Activated T-helper 1 cell treated with anti-CD3 and anti-CD28 coated beads, Interleukin-12 subunit alpha, Interleukin-12 subunit beta, Interleukin-2, Interleukin-4 antibody, amounts not matched to agents 30 ng/mL and 10 ng/mL and 1 ng/mL, durations not matched to agents 14 hours and 24 hours and 36 hours (primary cell): ENCODE measurements at places on chromosomes 6 and 20.

DNA sequence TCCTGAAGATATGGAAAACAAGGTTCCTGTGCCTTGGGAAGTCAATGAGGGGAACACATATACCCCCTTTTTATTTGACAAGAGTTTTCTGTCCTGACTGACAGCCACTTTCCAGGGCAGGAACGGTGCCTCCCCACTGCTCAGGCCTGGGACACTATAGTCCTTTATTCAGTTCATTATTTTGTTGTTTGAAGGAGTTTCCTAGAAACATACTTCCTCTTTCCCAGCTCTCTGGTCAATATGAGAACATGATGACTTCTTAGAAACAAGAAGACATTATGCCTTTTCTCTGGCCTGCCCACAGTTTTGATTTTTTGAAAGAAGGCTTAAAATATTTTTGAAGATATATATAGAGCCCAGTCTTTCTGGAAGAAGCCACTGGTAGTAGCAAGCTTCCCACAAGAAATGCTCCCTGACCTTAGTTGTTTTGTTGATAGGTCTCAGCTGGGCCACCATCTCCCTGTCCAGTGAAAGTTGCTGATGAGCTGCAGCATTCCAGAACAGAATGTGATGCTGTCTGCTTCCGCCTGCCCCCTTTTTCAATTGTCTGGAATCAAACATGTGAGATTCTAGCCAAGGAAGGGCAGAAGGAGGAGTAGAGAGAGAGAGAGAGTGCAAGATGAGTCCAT is 350.0 kb upstream of the PRND start:
- no peak for DNase-seq

GRCh38 chr6:15842727-15843117 is 179.9 kb upstream of the DTNBP1 start:
- no peak for DNase-seq

GRCh38 chr20:5806457-5807263 is 56.5 kb downstream of the SHLD1 start:
- no peak for DNase-seq

DNA sequence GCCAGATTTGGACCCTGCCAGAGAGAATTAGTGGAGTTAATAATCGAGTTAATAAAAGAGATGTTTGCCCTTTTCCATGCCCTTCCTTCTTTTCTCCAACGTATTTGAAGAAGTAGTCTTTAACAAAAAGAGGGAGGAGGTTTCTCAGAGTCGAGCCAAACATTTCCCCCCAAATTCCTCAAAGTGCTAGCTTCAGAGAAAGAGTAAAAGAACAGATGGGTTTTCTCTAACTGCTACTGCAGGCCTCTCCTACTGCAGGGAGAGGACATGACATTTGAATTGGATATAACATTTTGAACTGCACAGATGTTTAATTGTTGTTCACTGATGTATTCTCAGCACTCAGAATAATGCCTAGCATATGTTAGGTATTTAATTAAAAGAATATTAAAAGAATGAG is 25.5 kb downstream of the RWDD2A start:
- no peak for DNase-seq

DNA sequence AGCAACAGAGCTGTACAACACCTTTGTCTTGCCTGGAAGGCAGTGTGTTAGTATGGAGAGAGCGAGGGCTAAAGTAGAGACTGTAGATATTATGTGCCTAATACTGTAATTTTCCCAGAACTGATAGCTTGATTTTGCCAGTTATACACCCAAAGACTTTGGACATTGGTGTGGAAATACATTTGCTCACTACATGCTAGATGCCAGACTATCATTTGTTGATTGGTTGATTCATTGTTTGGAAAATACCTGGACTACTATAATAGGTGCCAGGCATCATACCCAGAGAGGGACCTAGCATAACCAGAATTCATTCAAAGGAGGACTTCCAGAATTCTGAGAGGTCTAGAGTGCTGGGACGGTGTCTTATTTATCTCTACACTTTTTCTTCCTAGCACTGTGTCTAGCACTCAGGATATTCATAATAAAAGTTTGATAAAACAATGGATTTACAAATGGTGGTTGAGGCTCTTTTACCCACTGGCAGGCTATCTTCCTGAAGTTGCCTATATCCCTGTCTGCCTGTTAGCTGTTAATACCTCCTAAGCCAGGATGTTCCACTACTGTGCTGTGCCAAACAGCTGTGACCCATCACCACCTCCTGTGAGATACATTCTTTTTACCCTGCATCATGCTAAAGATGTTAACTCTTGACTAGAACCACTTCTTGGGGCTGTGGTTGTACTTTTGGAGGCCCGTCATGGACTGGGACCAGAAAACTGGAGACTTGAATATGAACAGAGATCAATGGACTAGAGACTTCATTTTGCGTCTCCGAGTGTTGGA is 72.2 kb upstream of the FUCA2 start:
- DNase-seq, result no peak

DNA sequence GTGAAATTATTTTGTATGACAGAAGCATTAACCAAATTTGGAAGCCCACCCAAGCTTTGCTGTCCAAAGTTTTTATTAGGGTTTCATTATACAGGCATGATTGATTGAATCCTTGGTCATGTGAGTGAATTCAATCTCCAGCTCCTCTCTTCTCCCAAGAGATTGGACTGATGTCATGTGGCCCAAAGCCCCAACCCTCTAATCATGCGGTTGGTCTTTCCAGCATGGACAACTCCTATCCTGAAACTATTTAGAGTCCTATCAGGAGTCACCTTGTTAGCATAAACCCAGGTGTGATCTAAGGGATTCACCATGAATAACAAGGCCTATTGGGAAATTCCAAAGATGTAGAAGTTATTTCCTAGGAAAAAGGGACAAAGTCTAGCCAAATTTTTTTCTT is 10.6 kb downstream of the POLR3F start:
- DNase-seq, result no peak

- no peak for DNase-seq
Measured at GRCh38 chr6:72739368-72739779, 117.5 kb downstream of the KCNQ5 start.

- DNase-seq, result no peak
Measured at GRCh38 chr6:17007749-17008148, 94.1 kb upstream of the STMND1 start.

GRCh38 chr6:67633058-67633457 is 1002.0 kb upstream of the ADGRB3 start:
- DNase-seq, result no peak

GRCh38 chr6:81309811-81310210 is 442.7 kb downstream of the TENT5A start:
- DNase-seq, result no peak

- DNase-seq, result no peak
Measured at GRCh38 chr6:116139917-116140316, 14.0 kb upstream of the COL10A1 start.

- DNase-seq, result no peak
Measured at GRCh38 chr20:49171909-49172308, 16.2 kb downstream of the STAU1 start.

DNA sequence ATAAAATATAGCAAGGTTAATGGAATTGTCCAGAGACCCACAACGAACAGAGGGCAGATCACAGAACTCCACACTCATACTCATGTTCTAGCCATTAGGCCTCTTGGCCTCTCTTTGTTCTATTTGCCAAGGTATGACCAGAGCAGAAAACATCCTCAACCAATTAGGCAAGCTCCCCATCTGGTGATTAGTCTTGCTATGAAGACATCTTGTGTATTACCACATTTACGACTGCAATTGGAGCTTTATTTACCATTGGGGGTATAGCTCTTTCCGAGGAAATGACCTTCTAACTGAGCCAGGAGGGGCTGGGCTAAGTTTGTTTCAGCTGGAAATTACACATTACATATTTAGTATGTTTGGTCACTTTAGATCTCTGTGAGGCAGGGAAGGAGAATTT is 593.9 kb downstream of the CD109 start:
- DNase-seq, result no peak

DNA sequence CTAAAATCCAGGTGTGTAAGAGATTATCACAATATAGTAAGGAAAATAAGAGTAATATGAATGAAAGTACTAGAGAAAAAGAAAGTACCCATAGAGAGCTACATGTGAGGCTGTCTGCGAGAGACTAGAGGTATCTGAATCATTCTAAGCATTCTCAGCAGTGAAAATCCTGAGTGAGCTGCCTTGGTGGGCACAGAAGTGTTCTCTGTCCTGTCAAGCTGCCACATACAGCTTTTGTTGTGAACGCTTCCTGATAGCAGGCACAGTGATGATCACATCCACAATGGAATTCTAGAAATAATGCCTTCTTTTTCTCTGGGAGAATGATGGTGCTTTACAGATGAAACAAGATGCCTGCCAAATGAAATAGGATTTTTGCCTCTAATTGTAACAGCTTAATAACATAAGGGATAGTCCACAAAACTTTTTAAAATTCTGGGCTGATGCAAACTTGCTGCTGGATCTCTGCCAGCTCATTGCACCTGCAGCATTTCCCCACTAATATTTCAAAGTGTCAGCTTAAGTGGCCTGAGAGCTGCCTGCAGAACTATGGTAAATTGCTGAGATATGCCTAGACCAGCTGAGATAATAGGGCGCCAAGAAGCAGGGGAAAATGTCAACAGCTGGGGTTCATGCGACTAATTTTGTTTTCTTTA is 620.5 kb downstream of the DOK5 start:
- DNase-seq, result no peak

DNA sequence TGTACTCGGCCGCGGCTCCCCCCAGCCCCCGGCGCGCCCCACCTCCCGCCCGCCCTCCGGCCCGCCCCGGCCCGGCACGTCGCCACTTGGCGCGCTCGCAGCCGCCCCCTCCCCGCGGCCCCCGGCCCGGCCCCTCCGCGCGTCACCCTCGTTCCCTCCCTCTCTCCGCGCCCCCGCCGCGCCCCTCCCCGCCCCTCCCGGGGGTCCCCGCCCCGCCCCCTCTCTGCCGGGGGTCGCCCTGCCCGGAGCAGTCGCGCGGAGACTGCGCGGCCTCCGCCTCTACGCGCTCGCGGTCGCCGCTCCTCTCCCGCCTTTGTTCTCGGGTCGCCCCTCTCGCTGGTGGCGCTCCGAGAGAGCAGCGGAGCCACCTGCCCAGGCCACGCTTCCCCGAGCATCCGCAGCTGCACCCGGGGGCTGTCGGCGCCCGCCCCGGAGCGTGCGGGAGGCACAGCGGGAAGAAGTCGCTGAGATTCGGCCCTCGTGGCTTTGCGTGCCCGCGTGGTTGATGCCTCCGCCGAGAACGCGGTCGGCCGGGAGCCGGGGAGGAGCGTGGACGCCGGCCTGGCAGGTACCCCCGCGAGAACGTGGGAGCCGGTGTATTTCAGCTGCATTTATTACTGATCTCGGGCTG is at the start of gene PHF10:
Gene PHF10 (minus strand): TSS at position 7 of the 631 bp plus-strand sequence. CDS start 569 bp downstream, outside the sequence.
- peak; percentile 54 for DNase-seq

DNA sequence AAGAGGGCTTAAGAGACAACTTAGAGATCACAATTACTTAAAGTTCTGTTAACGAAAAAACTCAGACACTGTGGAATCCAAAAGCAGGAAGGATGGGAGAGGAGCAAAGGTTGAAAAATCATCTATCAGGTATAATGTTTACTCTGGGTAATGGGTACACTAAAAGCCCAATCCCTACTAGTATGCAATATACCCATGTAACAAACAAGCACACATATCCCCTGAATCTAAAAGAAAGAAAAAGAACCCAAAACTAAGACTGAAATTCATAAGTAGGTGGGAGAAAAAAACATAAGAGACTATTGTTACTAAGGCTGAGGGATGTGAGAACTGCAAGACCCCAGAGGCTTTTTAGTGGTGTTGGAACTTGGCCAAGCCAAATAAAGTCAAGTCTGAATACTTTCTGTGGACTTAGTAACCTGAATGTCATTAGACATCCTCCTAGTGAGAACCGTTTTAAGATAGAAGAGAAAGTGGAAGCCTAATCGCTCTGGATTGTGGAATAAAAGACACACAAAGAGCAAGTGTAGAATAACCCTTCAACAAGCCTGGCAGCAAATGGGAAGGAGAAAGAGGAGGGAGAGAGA is 189.4 kb upstream of the RNF217 start:
- DNase-seq, result no peak

DNA sequence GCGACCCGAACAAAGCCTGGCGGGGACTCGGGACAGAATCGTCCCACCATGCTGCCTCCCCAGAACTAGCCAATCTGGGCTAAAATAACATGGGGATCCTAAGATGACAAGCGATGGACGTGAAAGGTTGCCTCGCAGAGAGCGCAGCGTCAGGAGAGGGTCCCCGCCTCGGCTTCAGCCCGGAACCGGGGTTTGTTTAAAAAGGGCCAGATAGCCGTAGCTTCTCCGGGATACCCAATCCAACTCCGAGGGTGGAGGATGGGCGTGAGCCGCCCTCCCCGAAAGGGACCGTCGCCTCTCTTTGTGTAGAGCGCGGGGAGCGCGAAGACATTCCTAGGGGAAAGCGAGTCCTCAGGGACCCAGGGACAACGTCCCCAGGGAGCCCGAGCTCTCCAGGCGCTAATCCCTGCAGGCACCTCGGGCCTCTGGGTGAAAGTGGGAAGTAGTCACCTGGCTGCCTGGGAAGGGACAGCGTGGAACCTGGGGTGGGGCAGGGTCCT is 643 bp downstream of the CD24 start:
- DNase-seq, result no peak

DNA sequence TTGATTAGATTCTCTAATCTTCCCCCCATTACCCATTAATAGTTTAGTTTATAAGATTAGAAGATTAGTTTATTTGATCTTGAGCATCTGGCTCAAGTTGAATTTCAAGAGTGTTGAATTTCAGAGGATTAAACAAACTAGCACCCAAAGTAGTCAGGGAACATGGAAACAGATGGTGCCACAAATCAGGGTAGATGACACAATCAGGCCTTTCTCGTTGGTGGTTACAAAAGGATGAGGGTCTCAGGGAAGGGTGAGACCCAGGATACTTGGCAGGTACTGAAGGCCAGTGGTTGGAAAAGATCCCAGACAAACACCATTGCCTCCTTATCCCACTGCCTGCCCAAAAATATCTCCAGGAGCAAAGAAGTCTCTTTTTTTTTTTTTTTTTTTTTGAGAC is 29.5 kb upstream of the ADGRF1 start:
- no peak for DNase-seq

GRCh38 chr6:30915591-30915946 is 1.5 kb downstream of the VARS2 start:
- no peak for DNase-seq
